ENCODE measurements at places on chromosomes 12 and 14.

DNA sequence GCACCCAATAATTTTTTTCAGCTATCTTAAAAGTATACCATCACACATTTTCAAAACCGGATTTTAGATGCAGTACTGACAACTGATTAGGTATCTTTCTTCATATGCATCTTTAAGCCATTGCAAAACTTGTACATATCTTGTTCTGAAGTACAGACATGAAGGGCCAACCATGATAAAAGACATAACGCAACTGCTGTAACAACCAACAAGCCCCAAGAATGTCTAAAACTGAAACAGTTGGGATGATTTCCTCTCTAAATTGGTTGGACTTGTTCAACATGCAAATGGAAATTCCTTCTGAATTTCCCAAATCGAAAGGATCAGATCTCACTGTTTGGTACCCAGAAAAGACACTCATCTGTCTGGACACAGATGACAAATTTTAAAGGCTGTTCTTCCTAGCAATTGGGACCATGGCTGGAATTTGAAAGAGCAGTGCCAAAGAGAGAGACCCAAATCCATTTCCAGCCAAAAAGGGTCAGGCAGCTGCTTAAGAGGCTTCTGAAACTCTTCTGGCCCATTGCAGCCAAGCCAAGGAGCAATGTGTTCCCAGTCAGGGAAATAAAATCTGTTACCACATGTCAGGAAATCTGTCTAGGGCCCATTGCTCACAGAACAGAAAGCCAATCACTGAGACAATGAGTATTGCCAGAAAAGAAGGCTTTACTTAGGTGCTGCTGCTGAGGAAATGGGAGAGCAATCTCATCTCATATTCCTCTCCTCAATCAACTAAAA, 1122.4 kb upstream of the USP15 start:
- no peak for DNase-seq

- no peak for DNase-seq
These were observed 105.2 kb downstream of the SLC41A2 start for GRCh38 chr12:104852896-104853295.

DNA sequence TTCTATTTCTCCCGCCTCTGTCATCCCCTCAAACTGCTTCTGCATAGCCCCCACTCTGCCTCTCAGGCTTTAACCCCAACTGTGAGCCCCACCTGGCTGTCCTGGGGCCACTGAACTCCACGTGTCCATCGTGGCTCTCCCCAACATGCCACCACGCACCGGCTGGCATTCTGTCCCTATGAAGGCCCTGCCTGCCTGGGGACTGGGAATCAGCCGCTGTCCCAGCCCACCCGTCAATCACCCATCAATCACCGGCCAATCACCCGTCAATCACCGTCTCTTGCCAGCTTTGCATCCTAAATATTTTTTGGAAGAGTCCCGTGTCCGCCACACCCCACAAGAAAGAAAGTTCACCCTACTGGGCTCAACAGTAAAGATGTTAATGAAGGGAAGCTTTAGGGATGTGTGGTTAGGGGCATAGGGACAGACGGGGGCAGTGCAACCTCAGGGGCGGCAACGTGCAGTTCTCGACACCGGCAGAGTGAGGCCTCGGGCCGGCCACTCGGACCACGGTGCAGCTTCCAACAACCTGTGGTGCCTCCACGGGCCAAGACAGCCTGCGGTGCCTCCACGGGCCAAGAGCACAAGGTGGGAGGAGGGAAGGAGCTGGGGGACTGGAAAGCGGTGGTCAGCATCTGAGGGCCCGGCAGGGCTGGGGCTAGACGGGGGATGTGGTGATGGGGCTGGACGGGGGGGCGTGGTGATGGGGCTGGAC, 85.6 kb downstream of the GALNT9 start:
- no peak for DNase-seq

- DNase-seq, result no peak
These were observed 8.1 kb downstream of the TTC9 start for GRCh38 chr14:70649803-70650202.

DNA sequence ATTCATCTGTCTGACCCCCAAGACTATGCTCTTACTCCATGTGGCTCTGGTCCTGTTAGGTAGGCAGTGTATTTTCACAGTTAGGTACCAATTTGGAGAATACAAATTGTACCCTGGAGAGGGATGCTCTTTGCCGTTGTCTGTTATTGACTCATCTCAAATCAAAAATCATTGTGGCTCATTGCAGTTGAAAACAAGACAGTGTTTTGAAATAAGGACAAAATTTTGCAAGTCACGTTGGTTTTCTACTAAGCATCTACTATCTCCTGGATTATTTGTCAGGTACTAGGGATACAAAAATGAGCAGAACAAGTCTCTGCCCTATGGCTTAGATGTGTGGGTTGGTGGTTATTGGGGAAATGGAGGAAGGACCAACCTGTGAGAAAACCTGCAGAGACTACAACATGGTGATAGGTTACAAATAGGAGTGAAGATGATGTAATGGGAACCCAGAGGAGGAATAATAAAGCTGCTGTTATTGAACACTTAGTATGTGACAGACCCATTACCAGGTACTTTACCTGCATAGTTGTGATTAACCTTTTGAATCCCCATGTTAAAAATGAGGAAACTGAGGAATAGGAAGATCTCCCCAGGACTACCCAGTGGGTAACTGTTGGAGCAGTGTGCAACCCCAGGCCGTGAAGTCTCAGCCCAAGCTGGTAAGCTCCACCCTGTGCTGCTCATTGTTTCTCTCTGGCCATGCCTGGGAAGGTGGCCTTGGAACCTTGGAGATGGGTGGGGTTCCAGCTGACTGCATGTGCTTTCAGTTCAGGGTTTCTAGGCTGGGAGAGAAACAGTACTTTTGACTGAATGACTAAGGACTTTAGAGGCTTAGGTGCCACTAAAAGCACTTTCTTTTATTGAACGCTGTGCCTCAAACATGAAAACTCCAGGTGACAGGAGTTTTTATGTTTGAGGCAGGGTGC, 72.9 kb upstream of the SRSF5 start:
- DNase-seq, result no peak

DNA sequence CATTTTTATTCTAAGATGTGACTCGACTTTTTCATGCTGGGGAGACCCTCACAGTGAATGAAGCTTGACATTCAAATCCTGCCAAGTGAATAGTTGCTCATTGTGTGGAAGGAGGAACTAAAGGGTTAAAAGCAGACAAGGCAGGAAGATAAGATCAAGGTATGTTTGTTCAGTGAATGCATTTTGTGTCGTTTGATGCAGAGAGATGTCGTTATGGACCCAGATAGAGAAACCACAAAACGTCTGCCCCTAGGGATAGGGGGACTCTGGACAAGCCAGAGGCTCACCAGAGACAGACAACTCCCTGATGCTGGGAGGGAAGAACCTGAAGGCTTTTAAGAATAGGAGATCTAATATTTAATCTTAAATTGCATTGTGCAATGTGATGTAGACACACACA, 72.5 kb upstream of the MYL2 start:
- DNase-seq, result no peak

DNA sequence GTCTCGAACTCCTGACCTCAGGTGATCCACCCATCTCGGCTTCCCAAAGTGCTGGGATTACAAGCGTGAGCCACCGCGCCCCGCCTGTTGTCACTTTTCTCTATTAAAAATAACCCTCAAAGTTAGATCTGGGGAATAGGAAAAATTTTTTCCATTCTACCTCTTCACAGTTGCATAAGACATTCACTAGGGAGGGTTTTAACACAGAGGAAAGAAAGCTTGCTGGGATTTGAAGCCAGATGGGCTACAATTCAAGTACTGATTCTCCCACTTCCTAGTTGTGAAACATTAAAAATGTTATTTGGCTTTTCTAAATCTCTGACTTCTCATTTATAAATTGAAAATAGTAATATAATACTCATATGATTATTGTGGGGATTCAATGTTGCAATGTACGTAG, 23.3 kb upstream of the SLC15A5 start:
- DNase-seq, result no peak

DNA sequence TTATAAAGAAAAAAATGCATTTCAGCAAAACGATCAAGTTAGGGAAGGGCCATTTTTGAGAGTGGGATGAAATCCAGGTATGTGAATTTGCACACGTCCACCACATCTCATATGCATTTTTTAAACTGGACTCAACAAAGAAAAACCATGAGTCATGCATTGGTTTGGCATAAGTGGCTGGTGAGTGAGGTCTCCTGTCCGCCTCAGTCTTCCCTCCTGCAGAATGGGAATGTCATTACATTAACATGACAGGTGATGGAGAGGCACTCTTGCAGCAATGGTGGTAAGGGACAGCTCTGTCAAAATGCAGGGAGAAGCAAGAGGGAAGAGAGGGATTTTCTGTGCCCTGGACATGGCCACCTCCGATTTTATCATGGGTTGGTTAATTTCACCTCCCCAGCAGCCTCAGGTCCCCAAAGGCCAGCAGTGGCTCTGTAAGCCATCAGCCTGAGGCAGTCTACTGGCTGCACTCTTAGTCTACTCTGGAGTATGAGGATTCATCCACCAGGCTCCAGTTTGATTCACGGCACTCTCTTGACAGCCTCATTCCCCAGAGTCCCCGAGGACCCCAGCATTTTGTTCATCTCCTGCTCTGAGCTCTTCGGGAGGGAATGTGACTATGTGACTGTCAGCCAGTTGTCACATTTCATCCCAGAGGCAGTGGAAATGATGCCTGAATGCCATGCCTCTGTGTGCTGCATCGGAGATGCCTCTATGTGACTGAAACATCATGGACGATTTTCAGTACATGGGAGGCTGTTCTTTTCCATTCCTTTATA, 17.1 kb upstream of the PWP1 start:
- DNase-seq, result no peak

DNA sequence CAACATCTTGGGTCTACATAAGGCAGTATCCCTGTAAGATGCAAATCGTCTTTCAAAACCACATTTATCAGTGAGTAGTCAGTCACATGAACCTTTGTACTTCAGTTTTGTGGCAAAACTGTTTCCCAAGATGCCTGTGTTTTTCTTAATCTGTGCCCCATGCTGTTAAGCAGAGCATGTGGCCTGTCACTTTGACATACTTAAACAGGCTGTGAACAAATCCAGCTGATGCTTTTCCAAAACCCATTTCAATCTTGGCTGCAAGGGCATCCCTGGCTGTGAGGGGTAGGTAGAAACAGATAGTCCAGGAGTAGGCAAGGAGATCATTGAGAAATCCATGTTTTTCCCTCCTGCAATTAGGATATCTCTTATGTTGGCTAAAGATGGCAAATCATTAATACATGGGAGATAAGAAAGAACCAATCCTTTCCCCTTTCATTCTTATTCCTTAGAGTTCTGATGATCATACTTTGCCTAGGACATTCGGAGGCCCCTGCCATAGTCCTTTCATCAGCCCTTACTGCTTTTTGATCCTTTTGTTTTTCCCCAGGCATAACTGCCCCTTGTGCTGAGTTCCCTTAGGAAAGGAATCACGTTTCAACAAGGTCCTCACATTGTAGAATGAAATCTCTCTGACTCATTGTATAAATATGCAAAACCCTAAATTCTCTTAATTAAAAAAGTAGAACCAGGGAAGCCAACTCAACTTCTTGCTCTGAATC, 121.1 kb upstream of the EEA1 start:
- no peak for DNase-seq

GRCh38 chr14:96164861-96165490, 39.7 kb upstream of the BDKRB2 start:
- no peak for DNase-seq

GRCh38 chr14:90857866-90858265, 41.6 kb upstream of the TTC7B start:
- no peak for DNase-seq

DNA sequence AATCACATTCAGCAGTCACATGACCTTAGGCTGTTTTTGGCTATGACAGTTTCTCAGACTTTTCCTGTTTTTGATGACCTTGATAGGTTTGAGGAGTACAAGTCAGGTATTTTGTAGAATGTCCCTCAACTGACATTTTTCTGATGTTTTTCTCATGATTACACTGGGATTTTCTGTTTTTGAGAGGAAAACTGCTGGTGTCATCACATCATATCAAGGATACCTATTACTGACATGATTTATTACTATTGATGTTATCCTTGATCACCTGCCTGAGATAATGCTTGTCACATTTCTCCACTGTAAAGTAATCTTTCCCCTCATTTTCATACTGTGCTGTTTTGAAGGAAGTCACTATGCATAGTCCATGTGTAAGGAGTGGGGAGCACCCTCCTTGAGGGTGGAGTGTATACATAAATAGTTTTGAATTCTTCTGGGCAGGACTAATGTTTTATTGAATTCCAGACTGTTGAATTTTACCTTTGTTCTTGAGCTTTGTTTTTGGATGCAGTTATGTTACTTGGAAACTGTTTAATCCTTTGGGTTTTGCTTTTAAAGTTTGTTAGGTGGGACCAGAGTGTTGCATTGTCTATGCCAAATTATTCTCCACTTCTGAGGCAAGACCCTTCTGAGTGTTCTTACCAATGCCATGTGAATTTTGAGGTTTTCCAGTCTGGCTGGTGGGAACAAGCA, 444.5 kb upstream of the FAR2 start:
- DNase-seq, result no peak

GRCh38 chr12:104575442-104576186, 118.9 kb downstream of the CHST11 start:
- DNase-seq, result no peak

DNA sequence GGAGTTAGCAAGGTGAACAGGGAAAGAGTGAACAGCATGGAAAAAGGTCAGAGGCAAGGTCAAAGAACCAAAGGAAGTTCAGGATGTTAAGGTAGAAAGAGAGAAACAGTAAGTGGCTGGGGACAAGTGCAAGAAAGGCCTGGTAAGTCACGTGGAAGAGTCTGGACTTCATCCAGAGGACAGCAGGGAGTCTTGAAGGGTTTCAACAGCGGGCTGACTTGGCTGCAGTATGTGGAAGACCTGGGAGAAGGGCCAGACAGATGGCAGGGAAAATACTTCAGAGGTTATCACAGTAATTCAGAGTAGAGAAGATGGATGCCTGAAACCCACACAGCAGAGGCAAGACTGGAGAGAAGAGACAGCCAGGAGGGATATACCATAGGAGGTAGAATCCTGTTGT, 34.0 kb downstream of the CIT start:
- no peak for DNase-seq

DNA sequence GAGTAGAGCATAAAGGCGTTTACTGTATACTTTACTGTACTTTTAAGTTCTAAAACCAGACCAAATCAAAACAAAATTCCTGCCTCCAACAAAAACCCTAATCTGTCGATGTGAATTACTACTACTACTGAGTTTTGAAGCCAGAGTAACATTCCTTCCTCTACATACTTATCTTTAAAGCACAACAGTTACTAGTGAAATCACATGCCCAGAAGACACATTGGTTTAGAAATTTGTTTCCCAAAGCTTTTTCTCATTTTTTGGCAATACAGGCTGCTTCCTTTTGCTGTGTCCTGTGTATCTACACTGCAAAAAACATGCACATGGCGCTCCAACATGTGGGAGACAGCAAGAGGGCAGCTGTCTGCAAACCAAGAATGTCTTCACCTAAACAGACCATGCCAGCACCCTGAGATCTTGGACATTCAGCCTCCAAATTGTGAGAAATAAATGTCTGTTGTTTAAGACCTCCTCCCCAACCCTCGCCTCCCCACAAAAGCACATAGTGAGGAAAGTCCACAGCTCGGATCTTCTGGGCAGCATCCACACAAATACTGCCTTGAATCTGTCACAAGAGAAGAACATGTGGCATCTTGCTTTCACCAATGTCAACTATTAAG, 21.1 kb downstream of the SETD3 start:
- DNase-seq, result peak; percentile 54

GRCh38 chr14:60933920-60934655, 46.8 kb downstream of the TRMT5 start:
- no peak for DNase-seq
